ENCODE measurements at places on chromosomes 13 and 19.

GRCh38 chr19:808423-808775, 11.1 kb downstream of the PTBP1 start:
- DNase-seq = no peak

DNA sequence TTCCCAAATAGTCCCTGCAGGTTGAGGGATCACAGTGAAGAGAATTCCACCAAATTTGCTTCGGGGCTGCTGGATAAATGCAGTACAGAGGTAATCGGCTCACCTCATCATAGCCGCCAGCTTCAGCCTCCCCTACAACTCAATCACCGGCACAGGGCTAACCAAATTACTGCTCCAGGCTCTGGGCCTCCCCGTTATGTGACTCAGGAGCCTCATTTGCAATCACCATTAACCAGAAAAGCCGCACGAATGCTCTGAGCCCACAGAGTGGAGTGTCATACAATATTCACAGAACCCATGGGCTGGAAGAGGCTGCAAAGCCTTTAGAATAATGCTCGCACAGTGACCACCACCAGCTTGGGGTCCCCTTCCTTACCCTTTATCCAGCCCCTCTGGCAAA, 4.9 kb downstream of the SIAH3 start:
- DNase-seq = no peak

DNA sequence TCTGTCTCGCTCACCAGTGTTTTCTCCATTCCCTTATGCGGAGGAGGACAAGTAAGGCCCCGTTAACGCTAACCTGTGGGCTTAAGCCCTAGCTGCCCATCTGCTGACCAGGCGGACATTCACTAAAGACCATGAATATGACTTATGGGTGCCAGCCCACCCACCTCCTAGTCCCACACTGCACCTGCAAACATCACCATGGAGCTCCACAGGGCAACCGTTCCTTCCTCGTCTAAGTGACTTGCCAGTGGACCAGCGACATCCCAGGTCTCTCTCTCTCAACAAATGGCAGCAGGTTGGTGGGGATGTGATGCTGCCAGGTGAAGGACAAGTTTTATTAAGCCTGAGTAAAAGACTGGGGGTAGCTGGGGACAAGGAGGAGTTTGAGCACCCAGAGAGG, 55.2 kb downstream of the CCDC70 start:
- DNase-seq = no peak

- no peak for DNase-seq
These were observed 7.5 kb upstream of the OR10H5 start for GRCh38 chr19:15779756-15780476.

- DNase-seq = no peak
These were observed 17.0 kb downstream of the MTUS2 start for GRCh38 chr13:28837111-28837510.

DNA sequence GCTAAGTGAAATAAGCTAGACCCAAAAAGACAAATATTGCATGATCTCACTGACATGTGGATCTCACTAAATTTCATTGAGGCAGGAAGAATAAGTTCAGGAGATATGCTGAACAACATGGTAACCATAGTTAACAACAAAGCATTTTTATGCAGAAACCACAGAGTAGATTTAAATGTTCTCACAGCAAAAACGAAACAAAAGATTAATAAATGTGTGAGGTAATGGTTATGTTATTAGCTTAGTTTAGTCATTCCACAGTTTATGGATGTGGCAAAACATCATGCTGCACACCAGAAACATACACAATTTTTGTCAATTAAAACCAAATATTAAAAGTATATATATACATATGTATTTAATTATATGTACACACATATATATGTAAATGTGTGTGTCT, 765.8 kb downstream of the SLITRK5 start:
- DNase-seq = no peak

GRCh38 chr19:5973867-5974635, 3.9 kb downstream of the RANBP3 start:
- DNase-seq = no peak

GRCh38 chr13:75749407-75749806, 113.3 kb downstream of the LMO7 start:
- DNase-seq = no peak

DNA sequence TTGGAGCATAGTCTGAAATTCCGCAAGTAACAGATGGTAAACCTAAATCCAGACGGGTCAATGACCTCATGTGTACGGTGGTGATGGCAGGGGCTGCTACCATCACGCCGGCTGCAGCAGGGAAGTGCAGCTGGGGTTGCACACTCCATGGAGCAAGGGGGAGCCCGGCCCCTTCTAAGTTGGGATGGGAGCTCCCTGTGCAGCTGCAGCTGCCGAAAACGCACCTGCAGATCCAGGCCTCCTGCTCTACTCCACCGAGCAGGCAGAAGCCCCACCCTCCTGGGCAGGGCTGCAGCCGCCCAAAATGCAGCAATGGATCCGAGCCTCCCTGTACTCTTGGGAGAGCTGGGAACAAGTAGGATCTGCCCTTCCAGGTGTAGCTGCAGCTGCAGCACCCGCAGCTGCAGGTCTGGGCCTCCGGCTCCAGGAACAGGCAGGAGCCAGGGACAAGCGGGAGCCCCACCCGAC, 25.5 kb downstream of the KBTBD6 start:
- DNase-seq = no peak

DNA sequence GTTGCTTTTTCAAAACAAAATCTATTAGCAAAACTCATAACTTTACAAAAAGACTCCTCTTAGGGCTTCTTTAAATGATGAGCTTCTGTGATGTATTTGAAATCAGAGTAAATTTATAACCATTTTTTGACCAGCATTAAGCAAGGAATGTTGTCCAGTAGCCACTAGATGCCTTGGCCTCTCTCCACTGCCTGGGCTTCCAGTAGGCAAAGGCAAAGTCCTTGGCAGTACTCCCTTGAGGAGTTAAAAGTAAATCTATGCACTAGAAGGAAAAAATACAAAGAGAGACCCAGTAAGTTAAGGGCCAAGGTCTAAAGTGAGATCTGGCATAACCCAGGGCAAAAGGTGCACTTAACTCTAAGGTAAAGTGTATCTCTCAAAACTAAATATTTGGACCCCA, 9.5 kb downstream of the SERPINE3 start:
- DNase-seq = no peak

GRCh38 chr19:8643860-8644653, 13.6 kb downstream of the NFILZ start:
- DNase-seq = no peak

DNA sequence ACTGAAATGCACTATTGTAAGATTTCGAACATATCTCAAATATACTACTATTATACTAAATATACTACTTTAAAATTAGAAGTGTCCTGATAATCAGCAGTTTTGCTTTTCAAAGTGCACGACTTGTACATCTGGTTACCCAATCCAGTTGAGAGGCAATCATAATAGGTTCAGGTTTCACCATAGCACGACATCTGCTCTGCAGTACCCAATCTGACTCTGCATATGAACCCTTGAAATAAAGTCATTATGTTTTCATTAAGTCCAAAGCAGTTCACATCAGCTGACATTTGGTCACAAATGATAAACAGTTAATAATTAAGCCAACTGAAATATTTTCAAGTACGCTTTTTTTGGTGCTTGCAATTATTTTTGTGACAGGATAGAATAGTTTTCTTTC, 90.6 kb downstream of the PCDH9 start:
- no peak for DNase-seq

DNA sequence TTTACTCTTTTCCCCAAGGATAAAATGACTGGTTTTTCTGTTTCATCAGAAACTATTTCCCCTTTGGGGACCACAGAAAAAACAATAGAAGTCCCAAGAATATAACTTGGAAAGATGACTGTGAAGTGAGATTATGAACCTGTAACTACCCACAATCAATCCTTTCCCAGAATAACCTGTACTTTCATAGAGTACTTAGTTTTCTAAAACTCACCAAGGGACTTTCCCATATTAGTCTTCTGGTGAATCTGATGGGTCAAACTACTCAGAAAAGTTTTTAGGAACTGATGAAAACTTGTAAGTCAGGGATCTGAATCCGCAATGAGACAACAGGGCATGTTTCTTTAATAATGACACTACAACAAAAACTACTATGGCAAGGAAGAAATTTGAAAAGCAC, 62.6 kb downstream of the STK24 start:
- DNase-seq = no peak

DNA sequence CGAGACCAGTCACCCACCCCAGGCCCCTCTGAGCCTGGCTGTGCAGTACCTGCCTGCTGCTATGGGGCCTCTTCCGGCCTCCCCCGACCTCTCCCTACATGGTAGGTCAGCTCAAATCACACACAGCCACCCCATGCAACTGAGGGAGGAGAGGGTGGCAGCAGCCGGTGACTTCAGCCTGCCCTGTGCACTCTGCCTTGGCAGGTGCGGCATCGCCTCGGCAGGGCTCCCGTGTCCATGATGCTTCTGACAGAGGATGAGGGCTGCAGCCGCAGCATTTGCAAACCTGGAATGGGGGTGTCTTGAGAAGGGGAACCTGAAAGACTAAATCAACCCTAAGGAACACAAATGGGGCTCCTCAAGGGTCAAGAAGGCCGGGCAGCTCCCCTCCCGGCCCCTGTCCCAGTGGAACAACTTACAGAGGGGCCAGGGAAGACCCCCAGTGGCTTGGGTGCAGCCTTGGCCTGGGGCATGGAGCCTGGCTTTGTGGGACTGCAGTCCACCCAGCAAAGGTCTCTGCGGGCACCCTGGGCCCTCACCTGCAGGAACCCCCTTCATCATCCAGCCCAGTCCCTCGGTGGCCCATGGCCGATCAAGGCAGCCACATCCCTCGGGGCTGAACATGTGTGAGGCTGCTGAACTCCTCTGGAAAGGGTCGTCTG, 6.7 kb downstream of the TEX29 start:
- DNase-seq = no peak

DNA sequence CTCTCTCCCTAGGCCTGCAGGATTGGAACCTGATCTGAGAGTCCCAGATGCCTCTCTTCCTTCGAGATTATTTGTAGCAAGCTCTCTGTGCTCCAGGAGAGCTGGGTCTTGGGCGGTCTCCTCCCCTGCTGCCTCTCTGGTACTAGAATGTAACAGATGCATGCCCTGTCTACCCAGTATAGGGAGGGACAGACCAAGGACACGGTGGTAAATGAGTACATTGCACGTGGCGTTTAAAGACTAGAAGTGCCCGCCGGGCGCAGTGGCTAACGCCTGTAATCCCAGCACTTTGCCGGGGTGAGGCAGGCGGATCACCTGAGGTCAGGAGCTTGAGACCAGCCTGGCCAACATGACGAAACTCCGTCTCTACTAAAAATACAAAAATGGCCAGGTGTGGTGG, 11.7 kb downstream of the SLC27A1 start:
- DNase-seq = no peak

DNA sequence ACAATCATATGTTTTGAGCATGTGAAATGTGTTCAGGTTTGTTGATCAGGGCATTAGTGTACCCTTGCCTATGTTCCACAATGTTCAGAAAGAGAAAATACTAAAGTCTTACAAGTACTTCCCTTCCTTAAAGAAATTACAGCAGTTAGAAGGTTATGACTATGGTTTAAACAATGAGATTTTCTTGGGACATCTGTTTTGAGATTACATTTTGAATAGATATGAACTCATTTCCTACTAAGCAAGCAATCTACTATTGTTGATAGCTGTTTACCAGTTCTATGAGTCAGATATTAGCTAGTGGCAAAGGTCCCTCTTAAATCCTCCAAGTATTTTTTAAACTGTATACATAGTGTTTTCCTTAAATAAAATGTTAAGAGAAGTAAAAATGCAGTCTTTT, 241.3 kb downstream of the DACH1 start:
- no peak for DNase-seq

GRCh38 chr13:113630804-113631203, 27.2 kb downstream of the ATP4B start:
- DNase-seq = no peak

- no peak for DNase-seq
These were observed 13.6 kb downstream of the ARHGAP45 start for GRCh38 chr19:1080360-1081161.

GRCh38 chr13:35767256-35767976, 290.9 kb upstream of the MAB21L1 start:
- no peak for DNase-seq

DNA sequence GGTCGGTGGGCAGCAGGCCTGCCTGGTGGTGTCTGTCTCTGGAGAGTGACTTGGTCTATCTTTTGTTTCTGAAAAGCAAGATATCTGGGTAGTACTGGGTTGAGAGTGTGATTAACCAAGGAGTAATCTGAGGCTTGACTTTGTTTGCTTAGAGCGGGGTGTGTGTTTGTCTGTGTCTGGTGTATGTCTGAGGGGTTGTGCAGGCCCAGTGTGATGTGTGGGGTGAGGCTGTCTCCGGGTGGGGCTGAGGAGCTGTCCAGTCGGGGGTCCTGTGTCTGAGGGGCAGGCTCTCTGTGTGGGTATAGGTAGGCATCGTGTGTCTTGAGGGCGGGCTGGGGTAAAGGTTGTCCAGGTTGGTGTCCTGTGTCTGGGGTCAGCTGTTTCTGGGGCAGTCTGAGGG, 11.1 kb upstream of the TIMM50 start:
- DNase-seq = no peak

DNA sequence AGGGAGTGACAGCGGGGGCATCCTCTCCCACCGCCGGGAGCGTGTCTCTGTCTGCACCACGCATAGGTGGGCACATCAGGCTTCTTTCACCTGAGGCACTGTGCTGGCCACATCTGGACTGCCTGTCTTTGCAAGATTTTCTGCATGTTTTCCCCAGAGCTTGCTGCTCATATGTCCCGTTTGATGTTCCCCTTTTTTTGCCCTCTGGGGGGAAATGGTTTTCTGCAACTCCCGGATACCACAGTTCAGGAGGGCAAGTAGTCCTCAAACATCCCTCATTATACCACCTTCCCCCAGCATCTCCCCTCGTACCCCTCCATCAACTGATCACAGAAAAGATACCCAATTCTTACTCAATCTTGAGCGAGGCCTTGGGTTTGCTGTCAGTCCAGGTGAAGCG, 168.0 kb downstream of the PAN3 start:
- DNase-seq = no peak

DNA sequence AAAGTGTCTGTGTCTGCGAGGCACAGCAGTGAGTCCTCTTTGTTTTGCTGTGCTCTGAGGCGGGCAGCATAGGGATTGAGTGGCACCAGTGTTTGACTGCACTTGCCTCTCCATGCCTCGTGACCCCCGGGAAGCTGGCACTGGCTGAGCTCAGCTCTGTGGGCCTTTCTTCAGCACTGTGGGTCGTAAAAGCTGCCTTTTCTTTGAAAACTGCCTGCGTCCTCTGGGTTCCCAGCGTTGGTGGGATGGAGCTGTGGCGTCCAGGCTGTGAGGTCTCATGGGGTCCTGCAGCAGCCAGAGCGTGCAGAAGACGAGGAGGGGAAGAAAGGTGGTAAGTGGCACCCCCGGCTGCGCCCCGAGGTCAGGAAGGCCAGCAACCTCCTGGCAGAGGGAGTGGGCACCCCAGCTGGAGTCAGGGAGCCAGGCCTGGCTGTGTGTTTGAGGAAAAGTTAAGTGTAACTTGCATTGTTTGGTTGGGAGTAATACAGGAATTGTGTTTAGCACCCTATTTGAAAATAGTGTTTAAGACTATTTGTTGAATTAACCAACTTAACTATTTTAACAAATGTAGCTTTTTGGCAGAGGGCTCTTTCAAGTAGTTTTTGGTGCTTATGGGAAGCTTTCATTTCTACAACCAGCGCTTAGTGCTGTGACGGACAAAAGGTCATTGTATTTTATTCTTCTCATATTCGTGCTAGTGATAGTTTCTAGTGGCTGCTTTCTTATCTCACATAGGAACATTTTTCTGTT, 79.3 kb upstream of the TEX29 start:
- no peak for DNase-seq

- DNase-seq = no peak
These were observed 376.4 kb downstream of the FGF9 start for GRCh38 chr13:22047082-22047784.

All from stimulated activated CD4-positive, alpha-beta T cell treated with anti-CD3 and anti-CD28 coated beads, Interleukin-1b, Interleukin-23, amount 100 ng/mL, for 4 hours (primary cell).